Neural crest cell (in vitro differentiated cells): ENCODE measurements at places on chromosomes 16 and 17. TPM values are rescaled to one million over a fixed set of nuclear protein-coding genes. Genes with fewer than 3 reads are reported as not detected.

The IKZF3 gene
- not detected in 2 replicates for total RNA-seq

The KRT36 gene
- total RNA-seq = not detected in 2 replicates

GRCh38 chr16:425740-426114 is 278 bp downstream of the RAB11FIP3 start:
- peaks cover 2% of the 10 kb centered on the region for H3K36me3 ChIP-seq
- no peak overlapping the region for H3K27ac ChIP-seq
- H3K27me3 ChIP-seq = peaks cover 21% of the 10 kb centered on the region
- no peak for DNase-seq

DNA sequence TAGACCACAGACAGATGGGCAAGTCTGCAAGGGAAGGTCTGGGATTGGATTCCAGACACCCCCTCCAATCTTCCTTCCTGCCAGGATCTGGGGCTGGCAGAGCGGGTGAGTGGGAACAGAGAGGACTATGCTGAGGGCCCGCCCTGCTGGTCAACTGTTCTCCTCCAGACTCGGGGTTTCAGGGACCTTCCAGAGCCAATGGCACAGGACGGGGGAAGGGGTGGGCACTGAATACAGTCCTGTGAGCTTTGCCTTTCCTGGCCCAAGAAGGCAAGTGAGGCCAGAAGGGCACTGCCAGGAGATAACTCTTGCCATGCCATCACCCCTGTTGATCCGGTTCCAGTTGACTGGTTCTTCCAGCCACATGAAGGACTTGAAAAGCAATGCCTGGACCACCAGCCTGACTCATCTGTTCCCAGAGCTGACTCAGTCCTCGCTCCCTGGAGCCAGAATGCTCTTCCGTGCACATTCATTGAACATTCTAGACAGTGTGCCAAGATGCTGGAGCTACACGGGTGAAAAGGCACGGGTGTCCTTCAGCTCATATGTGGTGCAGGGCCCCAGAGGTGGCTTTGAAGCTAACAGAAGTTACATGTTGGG is 533 bp upstream of the MEFV start:
- H3K36me3 ChIP-seq = no peaks in the 10 kb centered on the region
- no peaks in the 10 kb centered on the region for H3K4me1 ChIP-seq
- no peak overlapping the region for H3K4me3 ChIP-seq
- H3K27me3 ChIP-seq = peaks cover 29% of the 10 kb centered on the region
- no peak for DNase-seq

GRCh38 chr17:42072323-42073187 is 22.2 kb upstream of the C17orf113 start:
- no peaks in the 10 kb centered on the region for H3K4me1 ChIP-seq
- no peak overlapping the region for H3K27ac ChIP-seq
- no peak overlapping the region for H3K4me3 ChIP-seq

- peaks cover 7% of the 10 kb centered on the region for H3K36me3 ChIP-seq
- H3K27ac ChIP-seq = no peak overlapping the region
- H3K4me3 ChIP-seq = no peak overlapping the region
- no peak for DNase-seq
- no peaks in the 10 kb centered on the region for H3K27me3 ChIP-seq
Measured at GRCh38 chr16:20853981-20854620, 46.1 kb downstream of the DCUN1D3 start.

DNA sequence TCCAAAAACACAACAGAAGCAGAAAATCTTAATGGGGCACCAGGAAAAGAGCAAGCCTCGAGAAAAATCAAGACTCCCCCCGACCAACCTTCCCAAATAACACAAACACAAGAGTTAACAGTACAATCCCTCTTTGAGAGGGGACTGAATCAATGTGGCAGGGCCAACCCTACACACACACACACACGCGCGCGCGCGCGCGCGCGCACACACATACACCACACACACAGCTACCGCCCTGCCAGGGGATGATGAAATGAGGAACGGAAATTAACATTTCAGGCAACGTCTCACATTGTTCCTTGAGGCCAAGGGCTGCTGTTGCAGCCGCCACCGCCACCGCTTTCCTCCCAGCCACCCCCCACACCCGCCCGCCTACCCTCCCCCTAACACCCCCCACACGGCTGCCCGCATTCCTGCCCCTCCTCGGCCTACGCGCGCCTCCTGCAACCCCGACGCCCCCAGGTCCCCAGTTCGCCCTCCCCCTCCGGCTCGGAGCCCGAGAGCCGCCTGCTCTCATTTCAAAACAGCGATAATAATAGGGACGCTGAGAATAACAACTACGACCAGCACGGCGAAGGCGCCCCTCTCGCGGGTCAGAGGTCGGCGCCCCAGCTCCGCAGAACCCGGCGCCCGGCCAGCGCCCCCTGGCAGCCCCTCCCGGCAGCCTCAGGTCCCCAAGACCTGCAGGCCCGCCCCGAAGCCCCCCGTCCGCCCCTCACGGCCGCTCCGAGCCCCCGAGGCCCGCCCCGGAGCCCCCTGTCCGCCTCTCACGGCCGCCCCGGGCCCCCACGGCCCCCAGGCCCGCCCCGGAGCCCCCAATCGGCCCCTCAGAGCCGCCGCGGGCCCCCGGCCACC is 1.1 kb downstream of the ANKRD11 start:
- DNase-seq = peak; percentile 57
- H3K27me3 ChIP-seq = no peaks in the 10 kb centered on the region
- peak overlapping the region; percentile 98 for H3K27ac ChIP-seq
- H3K4me1 ChIP-seq = peaks cover 61% of the 10 kb centered on the region
- H3K4me3 ChIP-seq = peak overlapping the region; percentile 93
- no peaks in the 10 kb centered on the region for H3K36me3 ChIP-seq

- peaks cover 9% of the 10 kb centered on the region for H3K4me1 ChIP-seq
- H3K36me3 ChIP-seq = peaks cover 5% of the 10 kb centered on the region
- H3K27ac ChIP-seq = no peak overlapping the region
- H3K27me3 ChIP-seq = no peaks in the 10 kb centered on the region
- no peak overlapping the region for H3K4me3 ChIP-seq
Measured at GRCh38 chr17:73042809-73043685, 49.4 kb downstream of the SLC39A11 start.

DNA sequence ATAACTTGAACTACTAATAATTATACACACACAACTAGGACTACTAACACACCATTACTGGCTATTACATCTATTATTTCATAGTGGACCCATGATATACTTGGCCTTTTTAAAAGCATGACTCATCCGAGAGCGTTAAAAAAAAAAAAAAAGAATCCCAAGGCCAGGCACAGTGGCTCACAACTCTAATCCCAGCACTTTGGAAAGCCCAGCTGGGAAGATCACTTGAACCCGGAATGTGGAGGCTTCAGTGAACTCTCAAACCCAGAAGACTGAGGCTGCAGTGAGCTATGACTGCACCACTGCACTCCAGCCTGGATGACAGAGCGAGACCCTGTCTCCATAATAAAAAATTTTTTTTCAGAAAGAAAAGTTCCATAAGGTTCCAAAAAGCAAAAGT is 3.1 kb downstream of the GLG1 start:
- peak overlapping the region; percentile 82 for H3K4me3 ChIP-seq
- H3K27ac ChIP-seq = no peak overlapping the region
- H3K4me1 ChIP-seq = peaks cover 46% of the 10 kb centered on the region
- no peak for DNase-seq
- peaks cover 3% of the 10 kb centered on the region for H3K36me3 ChIP-seq
- no peaks in the 10 kb centered on the region for H3K27me3 ChIP-seq

- H3K27ac ChIP-seq = peak overlapping the region; percentile 45
- no peak for DNase-seq
- H3K27me3 ChIP-seq = peaks cover 72% of the 10 kb centered on the region
Measured at GRCh38 chr16:71383054-71383773, 24.7 kb downstream of the CALB2 start.

DNA sequence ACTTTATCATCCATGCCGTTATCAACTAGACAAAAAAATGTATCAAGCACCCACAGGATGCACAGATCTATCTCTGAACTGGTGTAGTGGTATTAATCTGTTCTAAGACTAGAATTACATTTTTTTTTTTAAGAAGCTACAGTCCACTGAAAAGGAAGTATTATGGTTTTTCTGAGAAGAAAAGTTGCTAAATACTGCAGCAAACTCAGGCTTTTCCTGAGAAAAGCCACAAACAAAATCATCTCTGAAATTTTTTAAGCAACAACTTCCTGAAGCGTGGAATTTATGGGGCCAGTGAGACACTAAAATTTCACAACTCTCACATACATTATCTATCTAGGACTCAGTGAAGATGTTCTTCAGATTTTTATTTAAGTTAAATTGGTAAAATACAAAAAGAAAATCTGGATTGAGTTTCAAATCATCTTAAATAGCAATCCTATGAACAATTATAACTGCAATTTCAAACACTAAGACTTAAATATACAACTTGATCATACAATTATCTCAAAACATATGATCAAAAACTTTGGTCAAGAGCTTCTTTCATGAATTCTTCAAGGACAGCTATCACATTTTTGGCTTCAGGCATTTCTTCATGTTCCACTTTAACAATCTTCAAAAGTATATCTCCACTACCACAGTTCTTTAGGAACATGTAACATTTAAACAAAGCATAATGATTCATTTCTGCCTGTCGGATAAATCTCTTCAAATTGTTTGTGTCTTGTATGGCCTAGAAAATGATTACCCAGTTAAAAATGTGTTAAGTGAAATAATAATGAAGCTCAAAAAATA is 10.5 kb downstream of the C17orf75 start:
- DNase-seq = no peak
- H3K36me3 ChIP-seq = peaks cover 11% of the 10 kb centered on the region
- H3K4me3 ChIP-seq = no peak overlapping the region
